Inflammatory macrophage (primary cell): ENCODE measurements at places on chromosomes 3 and 15.

- no peak for DNase-seq
Measured at GRCh38 chr15:55372701-55373440, 35.3 kb downstream of the CCPG1 start.

GRCh38 chr15:25568751-25569150, 129.9 kb upstream of the UBE3A start:
- no peak for DNase-seq

DNA sequence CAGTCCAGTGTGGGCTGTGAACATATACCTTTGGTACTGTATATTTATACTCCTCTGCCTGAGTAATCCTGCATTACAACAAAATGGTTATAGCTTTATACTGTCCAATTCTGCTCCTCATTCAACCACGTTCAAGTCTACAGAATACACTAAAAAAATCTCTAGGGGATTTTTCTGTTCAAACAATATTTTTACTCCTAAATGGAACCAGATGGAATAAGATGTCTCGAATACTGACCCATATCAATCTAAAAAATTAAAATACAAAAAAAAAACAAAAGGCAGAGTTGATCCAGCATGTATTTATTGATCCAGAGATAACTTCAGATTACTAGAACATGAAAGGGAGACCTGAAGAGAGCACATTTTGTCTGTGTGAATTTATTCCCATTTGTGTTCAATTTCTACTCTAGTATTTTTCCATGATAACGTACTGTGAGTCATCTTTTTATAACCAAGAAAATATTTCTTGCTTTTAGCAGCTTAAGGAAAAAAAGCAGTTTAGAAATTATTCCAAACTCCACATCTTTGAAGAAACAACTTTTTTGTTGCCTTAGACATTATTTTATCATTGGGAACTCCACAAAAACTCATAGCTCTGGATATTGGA, 910.7 kb downstream of the TBL1XR1 start:
- no peak for DNase-seq

- no peak for DNase-seq
Measured at GRCh38 chr15:100786901-100787566, 92.6 kb upstream of the ALDH1A3 start.

- DNase-seq = no peak
Measured at GRCh38 chr3:89572261-89572660, 464.8 kb downstream of the EPHA3 start.

GRCh38 chr3:53837331-53837730, 8.9 kb downstream of the CHDH start:
- peak; percentile 69 for DNase-seq

DNA sequence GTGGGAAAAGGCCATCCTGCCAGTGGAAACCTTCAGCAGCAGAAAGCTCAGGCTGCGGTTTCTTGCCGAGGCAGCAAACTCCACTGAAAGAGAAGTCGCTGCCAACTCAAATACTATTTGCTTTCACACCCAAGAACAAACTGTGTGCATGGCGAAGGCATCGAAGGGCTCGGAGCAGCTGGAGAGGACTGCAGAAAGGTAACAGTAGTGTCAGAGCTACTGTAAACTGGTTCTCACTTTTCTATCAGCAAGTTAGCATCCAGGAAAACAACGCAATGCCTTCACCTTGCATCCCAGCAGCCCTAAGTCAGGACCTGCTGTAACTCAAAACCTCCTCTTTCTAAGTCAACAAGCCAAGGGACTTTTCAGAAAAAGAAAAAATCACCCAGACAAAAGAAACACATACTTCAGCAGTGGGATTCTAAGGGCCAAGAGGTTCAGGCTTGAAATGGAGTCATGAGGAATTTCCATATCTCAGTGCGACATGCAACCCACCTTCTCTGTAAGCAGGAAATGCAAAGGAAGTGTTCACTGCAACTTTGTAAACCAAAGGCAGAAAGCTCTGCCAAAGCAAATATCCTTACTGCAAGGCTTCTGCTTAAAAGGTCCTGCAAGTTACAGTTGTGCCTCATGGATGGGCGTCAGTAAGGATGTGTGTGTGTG, 193.5 kb downstream of the FOXP1 start:
- DNase-seq = peak; percentile 56

- no peak for DNase-seq
Measured at GRCh38 chr15:90879730-90880366, 4.5 kb upstream of the FES start.

GRCh38 chr3:54831112-54831511, 96.7 kb downstream of the LRTM1 start:
- no peak for DNase-seq

DNA sequence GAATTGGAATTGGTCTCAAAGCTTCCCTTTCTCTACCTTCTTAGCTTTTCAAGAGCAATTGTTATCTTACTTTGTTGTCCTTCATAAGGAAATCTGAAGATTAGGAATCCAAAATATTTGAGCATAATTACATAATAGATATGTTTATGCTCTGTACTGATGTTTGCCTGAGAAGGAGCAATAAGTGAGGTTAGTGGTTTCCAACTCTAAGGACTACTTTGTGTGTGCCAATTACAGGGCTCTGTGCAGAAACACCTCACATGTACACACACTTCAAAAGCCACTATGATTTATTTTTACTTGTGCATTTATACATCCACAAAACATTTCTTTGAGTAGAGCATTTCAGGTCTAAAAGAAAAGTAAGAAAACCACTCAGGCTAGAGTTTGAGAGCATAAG, 49.9 kb downstream of the MME start:
- no peak for DNase-seq

DNA sequence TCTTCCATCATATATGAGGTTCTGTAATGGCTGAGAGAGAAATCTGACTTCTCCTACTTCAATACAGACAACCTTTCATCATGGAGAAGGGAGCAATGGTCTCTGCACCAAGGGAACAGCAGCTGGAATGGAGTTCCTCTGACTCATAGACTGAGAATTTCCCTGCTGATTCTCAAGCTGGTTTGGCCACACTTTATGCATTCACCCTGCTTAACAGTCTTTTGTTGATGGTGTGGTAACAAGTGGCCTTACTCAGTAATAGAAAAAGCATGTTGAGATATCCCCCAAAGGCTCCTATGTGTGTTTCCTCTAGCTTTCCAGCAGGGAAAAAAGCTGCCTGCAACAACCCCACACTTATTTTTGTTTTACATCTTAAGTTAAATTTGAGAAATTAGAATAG, 138.1 kb downstream of the GREM1 start:
- DNase-seq = no peak

- DNase-seq = no peak
Measured at GRCh38 chr3:107221856-107222255, 155.4 kb upstream of the CCDC54 start.

- DNase-seq = peak; percentile 30
Measured at GRCh38 chr3:129530251-129530791, 1.9 kb downstream of the RHO start.

- peak; percentile 21 for DNase-seq
Measured at GRCh38 chr3:30548600-30548999, 57.8 kb upstream of the TGFBR2 start.

DNA sequence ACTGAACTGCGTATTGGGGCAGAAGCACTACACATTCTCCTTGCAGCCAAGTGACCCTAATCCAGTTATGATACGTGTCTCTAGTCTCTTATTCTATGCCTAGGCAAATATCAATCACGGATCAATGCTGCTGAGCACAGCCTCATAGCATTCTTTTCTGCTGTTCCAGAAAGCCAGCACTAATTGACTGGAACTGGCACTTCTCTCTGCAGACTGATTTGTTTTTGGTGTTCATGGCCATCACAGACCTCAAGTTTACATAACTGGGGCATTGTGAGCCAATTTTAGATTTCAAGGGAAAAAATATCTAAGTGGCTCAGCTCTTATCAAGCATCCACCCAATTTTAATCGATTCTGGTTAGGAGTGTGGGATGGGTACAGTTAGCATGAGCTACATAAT, 37.9 kb downstream of the GLDN start:
- no peak for DNase-seq

DNA sequence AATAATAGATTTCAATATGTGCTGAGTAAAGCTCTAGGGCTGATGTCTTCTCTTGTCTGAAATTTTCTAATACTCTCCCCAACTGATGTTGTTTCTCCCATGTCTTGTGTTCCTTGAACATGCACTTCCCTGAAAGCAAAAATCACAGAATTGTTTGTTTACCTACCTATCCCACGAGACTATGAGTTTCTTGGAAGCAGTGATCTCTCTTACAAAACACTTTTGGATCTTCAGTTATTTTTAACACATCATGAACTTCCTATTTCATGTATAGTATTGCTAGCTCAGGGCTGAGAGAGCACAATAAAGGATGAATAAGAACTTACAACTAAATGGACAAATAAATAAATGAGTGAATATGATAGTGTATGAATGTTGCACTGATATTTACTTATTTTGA, 365.0 kb downstream of the ROBO2 start:
- no peak for DNase-seq

- no peak for DNase-seq
Measured at GRCh38 chr3:15769256-15769915, 28.4 kb downstream of the ANKRD28 start.

DNA sequence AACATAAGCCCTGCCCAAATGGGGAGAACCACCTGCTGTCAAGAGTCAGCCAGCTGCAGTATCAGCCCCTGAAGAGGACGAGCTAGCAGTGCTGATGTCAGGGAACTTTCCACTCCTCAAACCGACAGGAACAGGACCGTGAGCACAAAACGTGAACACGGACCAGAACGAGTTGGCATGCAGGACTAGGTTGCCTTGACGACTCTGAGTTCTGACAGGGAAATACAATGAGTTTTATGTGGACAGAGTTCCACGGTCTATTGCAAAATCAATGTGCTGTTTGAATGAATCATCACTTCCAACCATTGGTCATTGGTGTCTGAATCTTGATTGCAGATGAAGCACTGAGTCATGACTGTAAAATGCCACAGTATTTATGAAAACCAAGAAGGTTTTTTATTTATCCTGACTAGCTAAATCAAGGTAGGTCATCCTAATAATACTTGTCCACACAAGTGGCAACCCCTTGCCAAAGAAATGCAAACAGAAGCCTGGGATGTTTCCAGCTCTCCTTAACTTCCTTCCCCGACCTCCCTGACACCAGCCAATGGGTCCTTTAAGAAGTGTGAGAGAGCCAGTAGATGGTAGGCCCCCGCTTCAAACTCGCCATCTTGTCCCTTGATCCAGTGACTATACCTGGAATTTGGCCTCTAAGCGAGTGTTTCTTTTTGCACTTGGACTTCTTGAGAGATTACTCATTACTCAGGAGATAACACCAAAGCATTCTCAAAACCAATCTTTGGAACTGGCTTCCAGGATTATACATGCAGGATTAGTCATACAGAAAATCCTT, 119.6 kb downstream of the ASB7 start:
- DNase-seq = peak; percentile 87

- DNase-seq = no peak
Measured at GRCh38 chr3:66099541-66100065, 60.9 kb upstream of the MAGI1 start.

- DNase-seq = no peak
Measured at GRCh38 chr3:152147748-152148147, 121.0 kb upstream of the MBNL1 start.

DNA sequence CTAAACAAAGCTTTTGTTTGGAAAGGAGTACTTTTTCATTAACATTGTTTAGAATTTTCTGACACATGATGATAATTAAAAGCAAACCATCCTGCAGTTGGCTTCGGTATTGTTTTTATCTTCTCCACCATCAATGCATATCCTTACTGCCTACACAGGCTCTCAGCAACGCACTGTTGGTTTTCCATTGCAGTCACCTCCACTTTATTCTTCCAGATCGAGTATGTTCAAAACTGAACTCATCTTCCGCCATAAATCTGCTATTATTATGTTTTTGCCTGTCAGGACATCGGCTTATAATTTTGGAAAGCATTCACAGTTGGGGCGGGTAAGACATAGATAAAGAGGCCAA, 589 bp upstream of the SENP5 start:
- no peak for DNase-seq

- DNase-seq = no peak
Measured at GRCh38 chr3:146750196-146750595, 145.1 kb upstream of the PLSCR5 start.

GRCh38 chr3:193389335-193389734, 10.8 kb upstream of the ATP13A5 start:
- DNase-seq = no peak

GRCh38 chr3:72344236-72344635, 504.0 kb downstream of the SHQ1 start:
- DNase-seq = peak; percentile 51

DNA sequence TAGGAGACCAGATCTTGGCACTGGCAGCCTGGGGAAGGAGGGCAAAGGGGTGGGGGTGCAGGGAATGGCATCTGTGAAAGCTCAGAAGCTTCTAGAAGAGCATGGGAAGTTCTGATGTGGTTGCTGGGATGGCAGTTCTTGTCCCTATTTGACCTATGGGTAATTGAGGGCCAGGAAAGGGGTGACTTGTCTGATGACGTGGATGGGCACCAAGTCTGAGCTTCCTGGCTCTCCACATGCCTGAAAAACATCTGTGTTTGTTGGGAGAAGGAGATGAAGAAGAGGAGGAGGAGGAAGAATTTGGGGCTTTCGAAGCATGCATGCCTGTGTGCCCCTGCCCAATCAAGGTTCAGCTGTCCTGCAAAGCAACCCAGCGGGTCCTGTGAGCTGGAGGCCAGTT, 158.8 kb downstream of the SMAD6 start:
- DNase-seq = no peak

DNA sequence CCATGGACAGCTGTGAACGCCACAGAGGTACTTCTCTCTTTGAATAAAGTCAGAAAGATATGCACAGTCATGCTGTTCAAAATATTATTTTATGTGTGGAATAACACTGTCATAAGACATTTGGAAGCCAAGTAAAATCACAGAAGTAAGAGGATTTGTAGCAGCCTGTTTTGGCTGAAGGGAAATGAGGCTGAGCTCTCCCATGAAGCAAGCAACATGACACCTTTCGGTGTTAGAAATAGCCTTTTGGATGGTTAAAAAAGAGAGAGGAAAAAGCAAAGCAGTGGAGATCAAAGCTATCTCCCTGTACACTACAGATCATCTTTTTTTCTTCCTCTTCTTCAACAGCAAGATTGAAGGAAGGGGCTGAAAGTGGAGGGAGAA, 755.3 kb downstream of the ROBO1 start:
- DNase-seq = no peak

- no peak for DNase-seq
Measured at GRCh38 chr3:177343122-177343625, 145.9 kb upstream of the TBL1XR1 start.

- peak; percentile 38 for DNase-seq
Measured at GRCh38 chr3:40741729-40742128, 217.0 kb downstream of the ZNF621 start.

DNA sequence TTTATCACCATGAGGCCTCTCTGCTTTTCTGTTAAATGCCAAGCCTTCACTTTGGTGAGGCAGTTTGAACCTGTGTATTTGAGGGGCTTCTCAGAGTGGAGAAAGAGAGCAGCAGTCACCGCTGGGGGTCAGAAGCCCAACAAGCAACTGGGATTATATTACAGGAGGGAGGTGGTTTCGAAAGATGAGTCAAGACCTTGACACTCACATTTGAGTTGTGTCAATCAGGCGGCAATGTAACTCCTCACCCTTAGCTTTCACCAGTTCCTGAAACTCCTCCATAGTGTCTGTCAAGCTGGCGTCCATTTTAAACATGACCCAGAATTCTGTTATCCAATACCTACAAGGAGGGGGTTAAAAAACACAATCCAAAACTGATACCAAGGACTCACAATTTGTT, 46.5 kb downstream of the RASGRP1 start:
- DNase-seq = no peak
